GM12892 (cell line): ENCODE measurements at places on chromosomes 13 and 19.

- no peak for DNase-seq
Observed at GRCh38 chr19:738509-739128, 12.3 kb upstream of the MISP start.

GRCh38 chr19:4694211-4694987 is 24.3 kb upstream of the MYDGF start:
- no peak for DNase-seq

DNA sequence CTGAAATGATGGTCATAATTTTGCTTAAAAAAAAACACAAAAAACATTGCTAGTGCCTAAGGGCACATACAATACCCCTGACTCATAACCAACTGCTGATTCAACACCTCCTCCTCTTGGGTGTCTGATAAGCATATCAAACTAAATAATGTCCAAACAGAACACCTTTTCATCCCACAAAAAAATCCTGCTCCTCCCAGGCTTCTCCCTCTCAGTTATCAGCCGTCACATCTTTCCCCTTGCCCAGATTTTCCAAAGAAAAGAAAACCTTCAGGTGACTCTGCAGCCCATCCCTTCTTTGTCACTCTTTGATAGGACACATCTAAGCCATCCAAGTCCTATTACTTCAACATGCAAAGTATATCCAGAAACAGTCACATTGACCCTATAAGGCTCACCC is 46.9 kb downstream of the ABCC4 start:
- DNase-seq: no peak

DNA sequence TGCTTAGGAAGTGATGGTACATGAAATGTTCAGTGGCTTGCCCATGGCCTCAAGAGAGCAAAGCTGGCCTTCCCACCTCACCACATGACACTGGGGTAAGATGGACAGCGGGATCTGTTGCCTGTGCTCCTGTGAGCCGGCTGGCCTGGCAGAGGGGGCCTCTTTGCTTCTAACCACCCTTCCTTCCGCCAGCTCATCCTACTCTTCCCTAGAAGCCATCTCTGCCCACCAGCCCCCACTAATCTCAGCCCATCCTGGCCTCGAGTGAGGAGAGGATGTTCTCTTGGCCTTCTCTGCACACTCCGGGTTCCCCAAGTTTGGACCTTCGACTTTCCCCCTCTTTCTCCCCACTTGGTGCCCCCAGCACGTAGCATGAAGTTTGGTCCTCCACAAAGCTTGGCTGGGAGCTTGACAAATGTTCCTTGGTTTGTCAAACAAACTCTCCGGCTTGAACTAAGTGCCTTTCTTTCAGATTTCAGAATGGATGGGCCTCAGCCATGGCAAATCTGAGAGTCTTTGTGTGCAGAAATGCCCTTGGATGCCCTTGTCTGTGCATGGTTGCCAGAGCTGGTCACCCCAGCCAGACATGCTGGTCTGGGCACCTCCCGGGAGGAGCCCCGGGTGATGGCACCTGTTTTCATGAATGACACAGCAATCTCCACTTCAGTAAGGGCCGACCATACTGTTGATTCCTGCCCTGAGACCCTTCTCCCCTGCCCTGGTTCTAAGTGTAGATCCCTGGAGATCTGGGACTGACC is 145.5 kb downstream of the URI1 start:
- no peak for DNase-seq

GRCh38 chr19:35789195-35789977 is 14.0 kb downstream of the ARHGAP33 start:
- no peak for DNase-seq
